ENCODE measurements at places on chromosomes 5 and 9. TPM values are rescaled to one million over a fixed set of nuclear protein-coding genes. Genes with fewer than 3 reads are reported as not detected.

The IRX2 gene
- not detected for total RNA-seq

The TMC1 gene
- not detected for total RNA-seq

DNA sequence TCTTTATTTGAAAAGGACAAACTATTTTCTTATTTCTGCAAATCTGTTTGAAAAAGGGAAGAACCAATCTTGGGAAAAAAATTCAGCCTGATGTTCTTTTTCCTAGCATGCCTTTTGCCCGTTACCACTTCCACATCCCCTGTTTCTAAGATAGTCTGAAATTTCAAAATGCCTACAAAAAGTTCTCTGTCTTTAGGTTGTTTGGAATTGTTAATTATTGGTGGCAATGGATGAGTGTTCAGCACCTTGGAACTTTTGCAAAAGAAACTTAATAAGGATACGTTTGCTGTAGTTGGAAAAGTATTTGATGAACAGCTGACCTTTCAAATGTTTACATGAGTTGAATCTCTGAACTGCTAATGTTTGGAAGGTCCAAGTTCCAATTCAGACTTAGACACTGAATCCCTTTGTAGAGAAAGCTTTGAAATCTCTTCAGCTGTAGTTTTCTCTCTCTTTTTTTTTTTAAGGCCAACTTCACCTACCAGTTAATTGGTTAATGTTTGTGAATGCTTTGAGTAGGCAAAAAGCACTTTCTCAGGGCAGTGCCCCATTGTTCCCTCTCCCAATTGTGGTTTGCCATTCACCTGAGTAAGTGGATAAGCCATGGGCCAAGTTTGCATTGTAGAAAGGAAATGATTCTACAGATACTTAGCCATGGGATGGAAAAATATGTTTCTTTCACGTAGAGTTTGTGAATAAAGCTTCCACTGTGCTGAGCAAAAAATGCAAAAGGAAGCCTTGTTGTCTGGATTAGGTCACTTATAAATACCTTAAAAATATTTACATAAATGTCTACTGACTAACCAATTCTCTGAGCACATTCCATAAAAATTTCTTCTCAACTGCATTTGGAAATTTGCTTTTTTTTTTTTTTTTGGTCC, 156.4 kb upstream of the ELL2 start:
- no peak for DNase-seq

DNA sequence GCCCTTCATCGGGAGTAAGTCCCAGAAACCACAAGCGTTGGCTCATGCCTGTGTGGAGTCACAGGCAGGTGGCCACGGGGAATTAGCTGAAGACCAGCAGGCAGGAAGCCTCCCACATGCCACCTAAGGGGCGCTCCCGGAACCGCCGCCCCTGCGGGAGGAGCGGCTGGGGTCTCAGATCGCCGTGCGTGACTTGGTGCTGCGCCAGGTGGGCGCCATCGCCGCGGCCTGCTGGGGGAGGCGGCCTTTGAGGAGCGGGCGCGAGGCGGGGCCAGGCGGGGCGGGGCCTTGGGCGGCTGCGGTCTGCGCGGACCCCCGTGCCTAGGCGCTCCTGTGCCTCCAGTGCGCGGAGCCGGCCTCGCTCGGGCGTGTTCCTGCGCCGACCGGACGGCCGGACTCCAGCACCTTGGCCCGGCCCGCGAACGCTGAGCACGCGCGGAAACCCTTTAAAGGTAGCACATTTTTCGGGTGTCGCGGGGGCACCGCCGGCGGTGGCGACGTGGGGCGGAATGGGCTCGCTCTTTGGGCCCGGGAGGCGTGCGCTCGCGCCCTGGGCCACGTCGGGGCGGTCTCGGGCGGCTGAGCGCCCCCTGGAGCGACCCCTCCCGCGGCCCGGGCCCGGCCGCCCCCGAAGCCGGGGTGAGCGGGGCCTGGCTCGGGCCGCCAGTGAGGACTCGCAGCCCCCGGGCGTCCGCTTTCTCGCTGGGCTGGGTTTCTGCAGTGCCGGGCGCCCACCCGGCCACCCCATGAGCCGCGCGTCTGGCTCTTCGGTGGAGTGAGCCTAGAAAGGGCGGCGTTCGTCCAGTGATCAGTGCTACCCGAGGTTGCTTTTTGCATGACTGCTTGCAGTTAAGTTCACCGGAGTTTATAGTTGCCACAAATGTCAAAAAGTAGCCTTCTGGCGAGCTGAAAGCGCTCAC, 24.5 kb downstream of the LECT2 start:
- no peak for DNase-seq

DNA sequence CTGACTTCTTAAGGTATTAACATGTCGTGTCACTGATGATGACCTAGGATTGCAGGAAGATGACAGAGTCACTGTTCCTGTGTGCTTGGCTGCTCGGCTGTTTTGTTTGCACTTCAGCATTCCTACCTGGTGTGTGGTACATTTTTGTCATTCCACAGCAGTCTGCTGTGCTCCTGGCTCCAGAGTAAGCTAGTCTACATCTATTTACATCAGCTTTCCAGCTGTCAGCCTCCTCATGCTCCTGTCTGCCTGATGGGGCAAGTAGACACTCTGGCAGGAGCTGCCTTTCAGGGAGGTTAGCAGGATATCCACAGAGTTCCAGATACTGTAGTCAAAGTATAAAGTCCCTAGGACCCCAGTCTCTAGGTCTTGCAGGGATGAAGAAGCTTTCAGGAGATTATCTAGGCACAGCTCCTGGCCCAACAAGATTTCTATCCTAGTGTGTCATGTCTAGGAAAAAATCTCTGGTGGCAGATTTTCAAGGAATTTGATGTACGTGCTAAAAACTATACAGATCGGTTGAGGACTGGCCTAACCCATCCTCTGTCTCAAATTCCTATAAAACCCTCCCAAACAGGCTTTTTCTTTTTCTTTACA, 28.4 kb downstream of the RUSC2 start:
- DNase-seq: no peak

GRCh38 chr5:104213216-104213615, 650.6 kb upstream of the NUDT12 start:
- DNase-seq: no peak

All from tibial nerve (tissue), 4 donors.